Fibroblast of upper back skin (primary cell): ENCODE measurements at places on chromosomes 4 and X.

GRCh38 chr4:119046263-119046662, 89.4 kb upstream of the MYOZ2 start:
- DNase-seq = no peak

- DNase-seq = no peak
These were observed 98.9 kb downstream of the SLC39A8 start for GRCh38 chr4:102246416-102246815.

- DNase-seq = no peak
These were observed 22.7 kb downstream of the TENM3 start for GRCh38 chr4:182265881-182266280.

DNA sequence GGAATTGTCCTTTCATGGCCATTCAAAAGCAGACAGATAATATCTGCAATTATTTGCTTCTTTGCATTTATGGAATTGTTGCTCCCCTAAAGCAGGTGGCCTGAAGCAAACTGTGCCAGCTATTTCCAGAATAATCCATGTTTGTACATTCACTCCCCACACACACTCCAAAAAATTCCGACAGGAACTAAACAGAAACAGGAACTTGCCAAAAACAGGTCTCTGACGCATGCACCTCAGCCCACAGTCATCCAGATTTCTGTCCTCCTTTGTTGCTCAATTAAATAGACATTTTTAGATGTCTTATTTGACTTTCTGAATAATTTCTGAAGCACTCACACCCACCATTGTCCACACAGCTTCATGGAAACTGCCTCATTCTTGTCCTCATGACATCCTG, 71.5 kb upstream of the EDNRA start:
- DNase-seq = peak; percentile 43

DNA sequence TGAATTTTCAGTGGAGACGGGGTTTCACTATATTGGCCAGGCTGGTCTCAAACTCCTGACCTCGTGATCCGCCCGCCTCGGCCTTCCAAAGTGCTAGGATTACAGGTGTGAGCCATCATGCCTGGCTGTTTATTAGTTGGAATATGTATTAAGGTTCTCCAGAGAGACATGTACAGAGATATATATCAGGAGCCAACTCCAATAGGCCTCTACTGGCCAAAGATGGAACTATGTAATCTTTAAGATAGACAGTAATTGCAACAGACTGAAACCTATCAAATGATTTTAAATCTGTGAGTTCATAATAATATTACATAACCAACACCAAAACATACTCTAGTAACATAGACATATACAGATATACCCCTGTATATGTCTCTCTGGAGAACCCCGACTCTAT, 5.8 kb upstream of the DMP1 start:
- DNase-seq = no peak

- no peak for DNase-seq
These were observed 129.8 kb downstream of the ATG4A start for GRCh38 chrX:108221301-108221864.

- no peak for DNase-seq
These were observed 9.1 kb upstream of the PHOX2B start for GRCh38 chr4:41757521-41758156.

DNA sequence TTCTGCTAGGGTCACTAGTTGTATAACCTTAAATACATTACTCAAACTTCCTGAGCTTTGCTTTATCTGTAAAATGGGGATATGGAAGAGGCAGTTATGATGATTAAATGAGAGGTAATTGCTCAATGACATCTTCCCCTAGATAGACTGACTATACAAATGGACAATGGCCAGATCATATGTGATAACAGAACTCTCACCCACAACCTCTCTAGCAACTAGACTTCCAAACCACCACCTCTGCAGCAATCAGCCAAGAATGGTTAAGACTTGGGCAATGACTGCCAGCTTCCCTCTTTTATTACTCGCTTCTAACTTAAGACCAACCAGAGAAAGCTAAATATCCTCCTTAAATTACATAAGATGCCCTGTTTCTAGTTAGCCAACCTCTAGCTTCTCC, 2.9 kb upstream of the SEPSECS start:
- no peak for DNase-seq

DNA sequence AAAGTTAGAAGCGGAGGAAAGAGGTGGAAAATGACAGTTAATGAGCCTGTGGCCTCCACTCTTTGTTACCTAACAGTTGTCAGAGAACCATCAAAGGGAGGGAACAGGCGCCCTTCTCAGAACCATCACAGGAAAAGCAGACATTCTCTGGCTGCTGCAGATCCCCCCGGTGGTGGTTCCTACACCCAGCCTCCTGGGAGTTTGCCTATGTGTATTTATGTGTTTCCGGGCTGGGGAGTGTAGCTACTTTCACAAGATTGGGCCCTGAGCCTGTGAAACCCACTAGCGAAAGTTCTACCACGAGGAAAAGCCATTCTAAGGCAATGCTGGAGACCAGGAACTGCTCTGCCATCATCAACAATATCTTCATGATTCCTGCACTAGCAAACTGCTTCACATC, 52.7 kb upstream of the BCOR start:
- DNase-seq = no peak

DNA sequence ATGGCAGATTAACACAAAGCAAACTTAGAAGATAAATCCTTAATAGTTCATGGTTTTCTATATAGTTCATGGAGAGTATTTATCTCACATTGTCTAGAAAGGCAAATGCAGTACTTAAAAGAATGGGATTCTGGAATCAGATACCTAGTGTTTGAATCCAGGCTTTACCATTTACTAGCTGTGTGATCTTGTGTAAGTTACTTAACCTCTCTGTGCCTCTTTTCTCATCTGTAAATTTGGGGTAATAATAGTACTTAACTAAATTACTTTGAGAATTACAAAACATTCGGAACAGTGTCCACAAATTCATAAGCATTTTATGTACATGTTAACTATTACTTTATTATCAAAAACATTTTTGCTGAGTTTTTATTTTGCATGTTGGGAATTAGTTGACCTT, 15.8 kb downstream of the MAGEB1 start:
- DNase-seq = no peak

DNA sequence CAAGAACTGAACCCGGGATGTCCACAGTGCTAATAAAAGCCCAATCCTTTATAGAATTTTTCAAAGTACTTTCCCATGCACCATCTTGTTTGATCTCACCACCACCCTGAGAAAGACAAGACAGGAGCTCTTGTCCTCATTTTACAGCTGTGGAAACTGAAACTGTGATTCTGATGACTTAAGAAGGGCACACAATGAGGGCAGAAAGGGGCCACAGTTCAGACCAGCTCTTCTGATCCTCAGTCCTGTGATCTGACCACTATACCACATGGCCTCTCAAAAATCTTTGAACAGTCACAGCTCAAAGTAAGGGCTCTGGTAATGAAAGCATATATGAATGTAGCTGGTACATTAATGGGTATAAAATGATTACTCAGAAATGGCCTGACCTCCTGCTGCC, 127.3 kb upstream of the CPEB2 start:
- DNase-seq = no peak

DNA sequence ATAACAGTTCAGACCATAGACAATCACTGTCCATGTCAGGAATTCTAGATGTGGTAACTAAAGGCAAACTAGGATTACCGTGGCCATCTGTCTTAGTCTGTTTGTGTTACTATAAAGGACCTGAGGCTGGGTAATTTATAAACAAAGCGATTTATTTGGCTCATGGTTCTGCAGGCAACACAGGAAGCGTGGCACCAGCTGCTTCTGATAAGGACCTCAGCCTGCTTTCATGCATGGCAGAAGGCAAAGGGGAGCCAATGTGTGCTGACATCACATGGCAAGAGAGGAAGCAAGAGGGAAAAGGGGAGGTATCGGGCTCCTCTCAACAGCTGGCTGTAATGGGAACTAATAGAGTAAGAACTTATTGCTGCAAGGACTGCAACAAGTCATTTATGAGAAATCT, 376.7 kb downstream of the GPM6A start:
- no peak for DNase-seq

DNA sequence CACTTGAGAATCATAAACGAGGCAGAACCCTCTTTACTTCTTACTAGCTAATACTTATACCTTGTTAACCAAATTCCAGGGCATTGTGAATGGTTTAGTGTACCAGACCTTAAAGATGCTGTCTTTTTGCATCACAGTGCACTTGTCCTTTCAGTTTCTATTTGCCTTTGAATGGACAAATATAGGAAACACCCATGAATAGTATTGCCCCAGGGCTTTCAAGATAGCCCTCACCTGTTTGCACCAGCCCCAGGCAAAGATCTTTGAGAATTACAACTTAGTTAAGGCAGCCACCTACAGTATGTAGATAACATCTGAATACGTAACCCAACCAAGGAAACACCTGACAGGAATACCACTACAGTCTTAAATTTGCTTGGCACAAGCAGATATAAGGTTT, 60.8 kb upstream of the CT45A1 start:
- DNase-seq = no peak

DNA sequence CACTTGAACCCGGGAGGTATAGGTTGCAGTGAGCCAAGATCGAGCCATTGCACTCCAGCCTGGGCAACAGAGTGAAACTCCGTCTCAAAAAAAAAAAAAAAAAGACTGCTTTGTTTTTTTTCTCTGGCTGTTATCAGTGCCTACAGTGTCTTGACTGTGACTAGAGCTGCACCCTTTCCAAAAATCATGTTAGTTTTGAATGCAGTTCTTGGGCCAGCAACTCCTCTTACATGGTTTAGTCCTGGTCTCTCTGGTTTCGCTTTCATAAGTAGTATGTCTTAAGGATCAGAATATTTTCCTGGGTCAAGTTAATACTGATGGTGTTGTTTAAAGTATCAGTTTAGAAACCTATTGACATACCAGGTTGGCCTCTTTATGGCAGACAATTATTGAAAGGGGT, 34.2 kb upstream of the NALF2 start:
- no peak for DNase-seq

DNA sequence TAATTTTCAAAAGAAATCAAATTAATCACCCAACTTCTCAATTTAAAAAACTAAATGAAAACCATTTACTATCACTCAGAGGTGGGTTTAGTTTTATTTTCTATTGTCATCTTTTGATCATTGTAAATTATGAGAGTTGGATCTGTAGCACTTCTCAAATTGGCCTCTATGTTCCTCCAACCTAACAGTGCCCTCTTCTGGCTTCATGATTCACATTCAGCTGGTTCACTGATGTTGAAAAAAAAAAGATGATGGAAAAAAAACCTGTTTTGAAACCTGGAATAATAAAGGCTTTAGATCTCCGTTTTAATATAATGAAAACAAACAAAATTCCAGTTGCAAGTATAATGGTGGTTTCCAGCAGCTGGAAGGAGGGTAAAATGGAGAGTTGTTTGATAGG, 2.4 kb upstream of the NBDY start:
- peak; percentile 43 for DNase-seq

DNA sequence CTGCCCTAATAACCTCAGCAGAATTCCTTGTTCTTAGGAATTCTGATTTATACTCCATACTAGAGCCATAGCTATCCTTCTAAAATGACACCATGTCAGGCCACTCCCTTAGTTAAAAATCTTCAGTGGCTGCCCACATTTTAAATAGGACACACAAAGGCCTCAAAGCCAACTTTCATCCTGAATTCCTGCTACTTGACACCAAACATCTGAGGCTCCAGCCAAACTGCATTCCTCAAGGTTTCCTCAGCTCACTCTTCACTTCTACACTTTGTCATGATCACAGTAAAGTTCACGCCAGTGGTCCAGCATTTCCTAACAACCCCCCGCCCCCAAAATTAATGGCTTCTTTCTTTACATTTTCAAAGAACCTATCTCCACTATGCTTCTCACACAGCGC, 124.3 kb downstream of the ADGRA3 start:
- peak; percentile 78 for DNase-seq
